Activated CD4-positive, alpha-beta T cell treated with anti-CD3 and anti-CD28 coated beads, Interleukin-2, amount 10 ng/mL, durations not matched to agents 7 days and 5 days (primary cell): ENCODE measurements at places on chromosomes 5 and 9. TPM values are rescaled to one million over a fixed set of nuclear protein-coding genes. Genes with fewer than 3 reads are reported as not detected.

DNA sequence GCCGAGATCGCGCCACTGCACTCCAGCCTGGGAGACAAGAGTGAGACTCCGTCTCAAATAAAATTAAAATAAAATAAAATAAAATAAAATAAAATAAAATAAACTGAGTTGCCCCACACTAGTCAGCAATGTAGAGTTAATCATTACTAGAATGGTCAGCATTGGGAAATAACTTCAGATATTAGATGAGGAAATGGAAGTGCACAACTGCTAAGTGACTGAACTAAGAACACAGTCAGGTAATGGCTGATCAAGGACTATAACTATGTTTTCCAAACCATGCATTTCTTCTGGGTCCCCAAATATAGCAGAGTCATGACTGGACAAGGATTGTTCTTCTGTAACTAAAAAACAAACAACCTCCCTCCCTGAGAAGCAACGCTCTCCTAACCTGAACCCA, 17.1 kb downstream of the OTP start:
- H3K4me3 ChIP-seq: no peak overlapping the region
- no peak overlapping the region for H3K27ac ChIP-seq
- no peaks in the 10 kb centered on the region for H3K36me3 ChIP-seq
- no peaks in the 10 kb centered on the region for H3K4me1 ChIP-seq

Gene TNFSF15
- total RNA-seq: 2.5 TPM

Gene LCN15
- total RNA-seq: not detected

- no peak for DNase-seq
- no peaks in the 10 kb centered on the region for H3K27me3 ChIP-seq
- H3K36me3 ChIP-seq: peaks cover 19% of the 10 kb centered on the region
- no peak overlapping the region for H3K4me3 ChIP-seq
These were observed 25.8 kb downstream of the NADK2 start for GRCh38 chr5:36215910-36216309.

GRCh38 chr9:35522187-35522586, 32.3 kb downstream of the RUSC2 start:
- no peaks in the 10 kb centered on the region for H3K27me3 ChIP-seq
- H3K36me3 ChIP-seq: no peaks in the 10 kb centered on the region
- no peak overlapping the region for H3K27ac ChIP-seq

Gene RETREG1
- 48.4 TPM for total RNA-seq

Gene CDX1
- total RNA-seq: not detected

Gene ADGRD2
- not detected for total RNA-seq

Gene PCDHA8
- total RNA-seq: not detected

GRCh38 chr9:70868661-70869652, 252.5 kb downstream of the TRPM3 start:
- H3K4me1 ChIP-seq: no peaks in the 10 kb centered on the region
- H3K36me3 ChIP-seq: no peaks in the 10 kb centered on the region

GRCh38 chr5:141570655-141571054, 48.1 kb downstream of the DIAPH1 start:
- DNase-seq: no peak
- H3K27ac ChIP-seq: no peak overlapping the region

- no peak overlapping the region for H3K27ac ChIP-seq
- DNase-seq: no peak
- no peaks in the 10 kb centered on the region for H3K27me3 ChIP-seq
- H3K4me1 ChIP-seq: no peaks in the 10 kb centered on the region
- H3K36me3 ChIP-seq: no peaks in the 10 kb centered on the region
These were observed 436.7 kb downstream of the ZSWIM6 start for GRCh38 chr5:61768692-61769281.

Gene GLRA1
- not detected for total RNA-seq

- no peaks in the 10 kb centered on the region for H3K4me1 ChIP-seq
- no peak overlapping the region for H3K4me3 ChIP-seq
- H3K36me3 ChIP-seq: no peaks in the 10 kb centered on the region
- DNase-seq: no peak
These were observed 51.5 kb upstream of the SH3PXD2B start for GRCh38 chr5:172505845-172506244.

- no peak overlapping the region for H3K27ac ChIP-seq
- DNase-seq: no peak
- H3K4me3 ChIP-seq: no peak overlapping the region
- H3K36me3 ChIP-seq: peaks cover 24% of the 10 kb centered on the region
- no peaks in the 10 kb centered on the region for H3K4me1 ChIP-seq
These were observed 63.4 kb downstream of the SCAI start for GRCh38 chr9:125079931-125080330.

DNA sequence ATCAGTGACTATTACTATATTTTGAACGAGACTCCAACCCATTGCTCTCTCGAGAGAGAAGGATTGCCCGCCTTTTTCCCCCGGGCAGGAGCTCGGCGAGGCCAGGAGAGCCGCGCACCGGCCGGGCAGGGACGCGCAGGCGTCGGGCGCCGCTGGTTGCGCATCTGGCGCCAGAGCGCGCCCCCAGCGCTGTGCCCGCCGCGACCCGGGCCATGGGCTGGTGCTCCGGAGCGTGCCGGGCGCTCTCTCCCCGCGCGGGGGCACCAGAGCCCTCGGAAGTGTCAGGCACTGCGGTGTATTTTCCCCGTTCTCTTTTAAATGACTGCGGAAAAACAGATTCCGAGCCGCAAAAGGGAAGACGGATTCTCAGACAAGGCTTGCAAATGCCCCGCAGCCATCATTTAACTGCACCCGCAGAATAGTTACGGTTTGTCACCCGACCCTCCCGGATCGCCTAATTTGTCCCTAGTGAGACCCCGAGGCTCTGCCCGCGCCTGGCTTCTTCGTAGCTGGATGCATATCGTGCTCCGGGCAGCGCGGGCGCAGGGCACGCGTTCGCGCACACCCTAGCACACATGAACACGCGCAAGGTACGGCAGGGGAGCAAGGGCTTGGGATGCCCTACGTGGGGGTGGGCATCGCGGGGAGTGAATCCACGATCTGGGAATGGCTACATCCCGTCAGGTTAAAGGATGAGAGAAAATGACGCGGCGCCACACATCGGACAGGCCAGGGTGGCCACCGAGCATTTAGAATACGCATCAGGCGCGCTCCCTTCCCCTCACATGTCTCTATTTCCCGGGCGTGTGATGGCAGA, 1.1 kb upstream of the NTRK2 start:
- H3K4me3 ChIP-seq: peak overlapping the region; percentile 62
- DNase-seq: peak; percentile 39
- H3K27me3 ChIP-seq: peaks cover 60% of the 10 kb centered on the region
- no peaks in the 10 kb centered on the region for H3K36me3 ChIP-seq

- no peak overlapping the region for H3K4me3 ChIP-seq
- H3K27ac ChIP-seq: peak overlapping the region; percentile 66
- H3K27me3 ChIP-seq: no peaks in the 10 kb centered on the region
- H3K36me3 ChIP-seq: peaks cover 79% of the 10 kb centered on the region
These were observed 28.8 kb downstream of the SMARCA2 start for GRCh38 chr9:2043881-2044462.

DNA sequence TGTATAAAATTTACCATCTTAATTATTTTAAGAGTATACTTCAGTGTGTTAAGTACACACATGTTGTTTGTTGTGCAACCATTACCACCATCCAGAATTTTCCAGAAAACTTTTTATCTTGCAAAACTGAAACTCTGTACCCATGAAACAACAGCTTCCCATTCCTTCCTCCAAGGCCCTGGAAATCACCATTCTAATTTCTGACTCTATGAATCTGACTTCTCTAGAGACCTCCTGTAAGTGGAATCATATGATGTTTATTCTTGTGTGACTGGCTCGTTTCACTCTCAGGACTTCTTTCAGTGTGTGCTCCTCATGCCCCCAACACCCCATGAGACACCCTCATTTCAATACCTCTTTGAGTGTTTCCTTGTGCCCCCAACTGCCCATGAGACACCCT, 60.4 kb upstream of the COL15A1 start:
- DNase-seq: no peak
- H3K4me1 ChIP-seq: no peaks in the 10 kb centered on the region
- H3K27ac ChIP-seq: no peak overlapping the region
- peaks cover 31% of the 10 kb centered on the region for H3K27me3 ChIP-seq
- no peak overlapping the region for H3K4me3 ChIP-seq

Gene IFNA13
- not detected for total RNA-seq

- no peak overlapping the region for H3K4me3 ChIP-seq
- DNase-seq: no peak
- no peak overlapping the region for H3K27ac ChIP-seq
- H3K36me3 ChIP-seq: no peaks in the 10 kb centered on the region
- no peaks in the 10 kb centered on the region for H3K27me3 ChIP-seq
These were observed 394.2 kb downstream of the IRX2 start for GRCh38 chr5:2357309-2357708.

GRCh38 chr9:123375469-123376132, 19.6 kb downstream of the CRB2 start:
- H3K36me3 ChIP-seq: no peaks in the 10 kb centered on the region
- no peak overlapping the region for H3K4me3 ChIP-seq
- peaks cover 34% of the 10 kb centered on the region for H3K27me3 ChIP-seq
- no peaks in the 10 kb centered on the region for H3K4me1 ChIP-seq
- no peak overlapping the region for H3K27ac ChIP-seq
- no peak for DNase-seq

DNA sequence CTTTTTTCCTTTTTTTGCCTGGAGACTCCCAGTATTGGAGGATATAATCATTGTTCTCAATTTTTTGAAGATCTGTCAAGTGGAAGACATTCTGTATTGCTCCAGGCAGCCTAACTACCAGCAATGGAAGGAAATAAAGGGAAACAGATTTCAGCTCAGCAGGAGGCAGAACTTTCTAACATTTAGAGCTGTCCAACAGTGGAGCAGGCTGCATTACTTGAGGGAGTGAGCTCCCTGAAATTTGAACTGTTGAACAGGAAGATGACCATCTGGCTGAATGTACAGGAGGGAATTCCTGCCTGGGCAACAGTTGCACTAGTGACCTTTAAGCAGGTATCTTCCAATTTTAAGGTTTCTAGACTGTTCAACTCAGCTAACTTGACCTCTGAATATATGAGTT, 1.1 kb upstream of the GAPVD1 start:
- peaks cover 18% of the 10 kb centered on the region for H3K36me3 ChIP-seq
- peak overlapping the region; percentile 98 for H3K4me3 ChIP-seq
- H3K4me1 ChIP-seq: peaks cover 37% of the 10 kb centered on the region
- H3K27me3 ChIP-seq: peaks cover 2% of the 10 kb centered on the region
- no peak for DNase-seq

GRCh38 chr5:35313291-35313690, 83.0 kb upstream of the PRLR start:
- H3K36me3 ChIP-seq: no peaks in the 10 kb centered on the region
- DNase-seq: no peak
- H3K4me3 ChIP-seq: no peak overlapping the region
- H3K4me1 ChIP-seq: no peaks in the 10 kb centered on the region
- no peak overlapping the region for H3K27ac ChIP-seq

Gene GABRG2
- total RNA-seq: not detected

- H3K36me3 ChIP-seq: no peaks in the 10 kb centered on the region
- no peak for DNase-seq
- no peak overlapping the region for H3K27ac ChIP-seq
- H3K27me3 ChIP-seq: no peaks in the 10 kb centered on the region
- H3K4me3 ChIP-seq: no peak overlapping the region
- no peaks in the 10 kb centered on the region for H3K4me1 ChIP-seq
These were observed 364.3 kb downstream of the KCNN2 start for GRCh38 chr5:114726131-114726530.

GRCh38 chr5:56358703-56359681, 125.9 kb upstream of the ANKRD55 start:
- H3K27ac ChIP-seq: no peak overlapping the region
- H3K4me3 ChIP-seq: no peak overlapping the region
- no peaks in the 10 kb centered on the region for H3K27me3 ChIP-seq
- no peak for DNase-seq
- H3K36me3 ChIP-seq: peaks cover 5% of the 10 kb centered on the region

- no peaks in the 10 kb centered on the region for H3K27me3 ChIP-seq
- H3K4me3 ChIP-seq: no peak overlapping the region
- no peaks in the 10 kb centered on the region for H3K36me3 ChIP-seq
These were observed 54.5 kb upstream of the HNRNPA0 start for GRCh38 chr5:137808503-137809135.

GRCh38 chr9:2289263-2289662, 274.1 kb downstream of the SMARCA2 start:
- no peak overlapping the region for H3K4me3 ChIP-seq
- peaks cover 11% of the 10 kb centered on the region for H3K27me3 ChIP-seq
- no peaks in the 10 kb centered on the region for H3K36me3 ChIP-seq
- no peaks in the 10 kb centered on the region for H3K4me1 ChIP-seq
- DNase-seq: no peak

Gene OR2S2
- not detected for total RNA-seq

Gene PCDHGC4
- total RNA-seq: not detected

Gene MYMK
- total RNA-seq: not detected

Gene EFNA5
- not detected for total RNA-seq

Gene MAMDC4
- 14.4 TPM for total RNA-seq

DNA sequence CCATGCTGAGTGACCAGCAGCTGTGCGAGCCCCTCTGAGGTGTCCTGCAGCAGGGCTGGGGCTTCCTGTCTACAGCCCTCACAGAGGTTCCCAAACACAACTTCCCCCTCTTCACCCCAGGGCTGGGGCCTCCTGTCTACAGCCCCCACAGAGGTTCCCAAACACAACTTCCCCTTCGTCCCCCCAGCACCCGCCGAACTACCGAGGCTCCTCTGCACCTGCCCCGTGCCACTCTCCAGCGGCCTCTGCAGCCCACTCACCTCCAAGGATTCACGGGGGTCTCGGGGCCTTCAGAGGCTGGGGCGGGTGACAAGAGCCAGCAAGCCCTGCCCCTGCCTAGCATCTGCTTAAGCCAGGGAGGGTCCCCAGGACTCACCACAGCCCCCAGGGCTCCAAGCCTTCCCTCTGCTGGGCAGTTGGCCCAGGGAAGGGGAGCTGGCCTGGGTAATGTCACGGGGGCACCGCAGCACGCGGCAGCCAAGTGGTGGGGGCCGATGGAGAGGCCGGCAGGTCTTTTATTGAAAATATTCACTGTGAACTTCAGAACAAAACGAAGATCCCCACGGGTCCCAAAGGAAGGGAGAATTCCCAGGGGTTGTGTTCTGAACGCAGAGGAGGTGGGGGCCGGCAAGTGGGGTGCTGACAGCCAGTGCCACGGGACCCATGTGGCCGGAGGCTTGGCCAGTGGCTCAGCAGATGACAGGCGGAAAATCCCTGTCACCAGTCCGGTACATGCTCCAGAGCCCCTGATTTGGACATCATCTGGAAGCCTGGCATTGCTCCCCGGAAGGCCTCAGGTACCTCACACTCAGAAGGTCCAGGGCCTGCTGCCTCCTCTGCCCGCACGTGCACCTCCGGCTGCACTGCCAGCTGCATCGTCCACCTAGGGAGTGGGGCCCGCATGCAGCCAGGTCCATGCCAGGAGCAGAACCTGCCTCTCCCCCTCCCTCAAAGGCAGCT, 125.3 kb downstream of the ADAMTS2 start:
- no peaks in the 10 kb centered on the region for H3K27me3 ChIP-seq
- H3K27ac ChIP-seq: no peak overlapping the region
- no peak for DNase-seq
- no peak overlapping the region for H3K4me3 ChIP-seq
- no peaks in the 10 kb centered on the region for H3K36me3 ChIP-seq
- no peaks in the 10 kb centered on the region for H3K4me1 ChIP-seq

Gene PITX1
- not detected for total RNA-seq

Gene BARX1
- total RNA-seq: not detected

GRCh38 chr5:177317959-177318377, 6.3 kb upstream of the MXD3 start:
- H3K27ac ChIP-seq: no peak overlapping the region
- H3K4me1 ChIP-seq: peaks cover 52% of the 10 kb centered on the region
- no peaks in the 10 kb centered on the region for H3K27me3 ChIP-seq
- peak; percentile 82 for DNase-seq
- H3K36me3 ChIP-seq: peaks cover 25% of the 10 kb centered on the region
